Activated CD4-positive, alpha-beta T cell treated with anti-CD3 and anti-CD28 coated beads for 48 hours (primary cell): ENCODE measurements at places on chromosomes 7 and 10.

- DNase-seq = no peak
These were observed 28.3 kb upstream of the PIP4K2A start for GRCh38 chr10:22742678-22743077.

- no peak for DNase-seq
These were observed 106.4 kb upstream of the GPR26 start for GRCh38 chr10:123559823-123560092.

- peak; percentile 75 for DNase-seq
These were observed 531 bp downstream of the IKZF1 start for GRCh38 chr7:50304911-50305582.

GRCh38 chr10:85147346-85148250 lies 819.2 kb downstream of the CCSER2 start:
- DNase-seq = no peak

GRCh38 chr7:148699024-148699781 lies 500 bp downstream of the CUL1 start:
- DNase-seq = peak; percentile 80

DNA sequence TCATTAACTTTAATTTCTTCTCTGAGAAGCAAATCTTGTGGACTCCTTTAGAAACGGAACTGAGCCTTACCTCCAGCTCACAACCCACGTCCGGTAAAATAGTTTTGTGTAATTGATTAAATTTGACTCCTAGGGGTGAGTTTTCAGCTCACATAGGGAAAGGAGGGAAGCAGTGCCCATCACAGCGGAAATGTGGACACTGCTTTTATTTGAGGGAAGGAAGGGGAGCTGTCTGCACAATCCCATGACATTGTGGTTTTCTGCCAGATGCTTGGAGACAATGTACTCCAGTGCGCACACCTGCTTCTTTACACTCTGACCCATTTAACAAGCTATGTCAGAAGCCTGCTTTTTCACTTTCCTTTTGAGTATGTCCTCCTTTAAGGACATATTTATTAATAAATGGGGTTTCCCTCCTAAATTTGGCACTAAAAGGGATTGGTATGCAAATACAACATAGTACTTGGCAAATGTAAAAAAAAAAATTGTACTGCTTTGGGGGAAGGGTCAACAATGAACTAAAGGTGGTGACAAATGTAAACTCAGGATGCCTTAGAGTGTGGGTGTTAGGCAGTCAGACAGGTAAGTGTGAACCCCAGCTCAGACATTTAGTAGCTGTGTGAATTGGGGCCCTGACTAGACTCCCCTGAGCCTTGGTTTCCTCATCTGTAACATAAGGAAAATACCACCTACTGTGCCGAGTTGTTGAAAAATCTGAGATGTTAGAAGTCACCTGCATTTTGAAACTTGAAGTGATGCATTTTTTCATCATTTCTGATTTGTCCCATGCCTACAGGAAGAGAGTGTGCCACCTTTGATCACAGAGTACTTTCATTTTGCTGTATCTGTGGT lies 90.2 kb upstream of the KLF6 start:
- no peak for DNase-seq

- no peak for DNase-seq
These were observed 19.9 kb upstream of the FMC1 start for GRCh38 chr7:139321071-139321745.

- no peak for DNase-seq
These were observed 110.6 kb downstream of the RAB11FIP2 start for GRCh38 chr10:117936141-117936540.

DNA sequence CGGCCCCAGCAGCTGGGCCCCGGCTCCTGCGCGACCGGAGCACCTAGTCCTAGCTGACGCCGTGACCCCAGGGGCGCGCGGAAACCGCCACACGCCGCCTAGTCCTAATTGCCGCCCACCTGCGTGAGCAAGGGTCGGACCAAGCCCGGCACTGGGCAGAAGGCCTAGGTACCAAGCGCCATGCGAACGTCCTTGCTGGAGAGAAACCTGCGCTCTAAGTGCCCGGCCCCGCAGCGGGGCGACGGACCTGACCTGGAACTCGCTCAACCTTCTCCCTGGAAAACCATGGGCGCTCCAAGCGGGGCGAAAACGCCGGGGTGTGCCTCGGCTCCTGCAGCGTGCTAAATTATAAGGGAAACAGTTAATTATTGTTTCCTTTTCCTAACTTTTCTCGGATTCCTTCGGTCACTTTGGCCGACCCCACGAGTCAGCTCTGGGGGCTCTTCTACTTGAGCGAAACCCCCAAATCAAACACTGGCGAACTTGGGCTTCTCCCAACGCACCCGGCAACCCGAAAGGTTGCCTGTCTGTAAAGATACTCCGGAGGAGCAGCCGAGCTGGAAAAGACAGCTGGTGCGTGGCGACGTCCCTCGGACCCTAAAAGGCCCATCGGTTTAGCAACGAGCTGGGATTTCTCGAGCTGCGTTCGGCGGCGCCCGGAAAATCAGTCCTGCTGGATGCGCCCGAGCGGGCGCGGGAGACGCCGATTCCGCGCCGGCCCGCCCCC lies 5.3 kb upstream of the EBF3 start:
- DNase-seq = peak; percentile 20

GRCh38 chr7:148480479-148481146 lies 110.0 kb upstream of the C7orf33 start:
- DNase-seq = no peak

GRCh38 chr7:100577507-100577906 lies 3.8 kb upstream of the SAP25 start:
- no peak for DNase-seq

DNA sequence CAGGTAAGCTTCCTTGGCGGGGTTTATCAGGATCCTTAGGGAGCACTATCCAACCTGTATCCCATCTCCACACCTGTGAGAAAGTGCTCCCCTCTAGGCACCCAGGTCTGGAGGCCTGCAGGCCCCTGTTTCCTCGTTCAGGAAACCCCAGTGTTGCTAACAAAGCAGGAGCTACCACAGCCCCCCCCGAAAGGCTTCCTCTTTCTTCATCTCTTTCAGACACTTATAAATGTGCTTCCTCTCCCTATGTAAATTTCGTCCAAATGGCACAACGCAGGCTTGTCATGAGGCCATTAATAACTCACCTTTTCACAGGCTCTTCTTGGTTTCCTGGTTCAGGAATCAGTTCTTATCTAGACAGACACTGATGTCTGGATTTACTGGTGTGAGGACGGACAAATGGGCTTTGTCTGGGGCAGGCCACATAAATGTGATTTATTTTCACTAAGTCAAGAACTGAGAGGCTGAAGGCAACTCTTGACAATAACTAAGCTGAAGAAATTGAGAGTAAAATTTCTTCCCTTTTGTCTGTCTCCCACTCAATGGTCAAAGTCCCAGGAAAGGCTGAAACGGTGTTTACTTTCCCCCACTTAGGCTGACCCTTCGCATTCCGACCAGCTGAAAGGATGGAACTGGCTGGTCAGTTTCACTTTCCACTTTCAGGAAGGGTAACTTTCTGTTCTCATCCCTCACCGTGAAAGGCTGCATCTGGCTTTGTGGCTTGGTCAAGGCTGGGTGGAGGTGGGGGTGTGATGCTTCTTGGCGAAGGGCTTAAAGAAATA lies 46.8 kb downstream of the PIK3AP1 start:
- no peak for DNase-seq

DNA sequence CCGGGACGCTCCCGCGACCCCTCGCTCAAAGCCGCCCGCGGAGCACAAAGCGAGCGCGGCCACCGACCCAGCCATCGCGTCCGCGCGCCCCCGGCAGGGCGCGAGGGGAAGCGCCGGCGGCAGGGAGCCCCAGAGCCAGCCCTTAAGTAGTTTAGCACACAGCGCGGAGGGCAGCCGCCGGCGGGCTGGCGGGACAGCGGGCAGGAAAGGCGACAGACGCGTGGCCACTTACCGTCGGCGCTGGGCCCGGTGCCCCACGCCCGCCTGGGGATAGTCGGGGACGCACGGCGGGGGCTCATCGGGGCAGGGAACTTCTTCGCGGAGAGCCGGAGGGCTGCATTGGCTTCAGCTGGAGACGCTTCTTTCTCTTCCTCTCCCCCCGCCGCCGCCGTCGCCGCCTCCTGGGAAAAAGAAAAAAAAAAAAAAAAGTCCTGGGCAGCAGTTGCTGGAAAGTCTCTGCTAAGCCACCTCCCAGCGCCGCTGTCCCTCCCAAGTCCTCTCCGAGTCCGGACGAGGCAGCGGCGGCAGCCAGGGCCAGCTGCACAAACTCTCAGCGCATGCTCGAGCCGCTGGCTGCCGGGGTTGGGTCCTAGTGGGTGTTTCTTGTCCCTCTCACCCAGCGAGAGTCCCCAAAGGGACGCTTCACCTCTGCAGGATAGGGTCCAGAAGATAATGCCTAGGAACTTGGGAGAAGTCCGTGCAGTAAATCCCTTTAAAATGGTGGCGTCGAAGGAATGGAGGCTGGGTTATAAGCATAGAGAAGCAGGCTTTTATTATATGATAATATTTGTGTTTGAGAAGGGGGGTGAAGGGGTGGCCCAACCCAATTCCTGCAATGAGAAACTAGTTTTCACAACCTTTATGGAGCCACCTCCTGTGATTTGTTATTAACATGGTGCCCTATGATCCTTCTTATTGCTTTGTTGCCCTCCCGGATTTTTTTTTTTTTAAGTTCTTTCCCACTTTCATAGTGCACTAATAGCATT lies at the start of gene TSPAN12:
Gene TSPAN12 (minus strand): TSS at position 557 of the 986 bp plus-strand sequence. CDS start 1,381 bp downstream, outside the sequence.
- peak; percentile 64 for DNase-seq

GRCh38 chr10:78414380-78414779 lies 380.7 kb downstream of the RPS24 start:
- no peak for DNase-seq

DNA sequence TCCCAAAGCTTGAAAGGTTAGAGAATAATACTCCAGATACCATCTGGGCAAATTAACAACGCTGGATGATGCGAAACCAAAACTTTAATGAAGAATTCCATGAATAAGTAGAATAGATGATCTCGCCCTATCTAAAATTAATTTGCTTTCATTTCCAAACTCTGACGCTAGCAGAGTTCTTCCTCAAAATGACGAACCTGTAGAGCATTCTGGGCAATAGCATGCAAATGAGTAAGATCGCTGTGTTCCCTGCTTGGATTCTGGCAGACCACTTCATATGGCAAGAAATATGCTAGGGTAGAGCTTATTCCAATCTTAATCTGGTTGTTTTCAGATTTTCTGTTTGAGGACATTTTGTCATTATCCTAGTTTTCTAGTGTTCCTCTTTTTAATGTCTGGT lies 36.1 kb upstream of the SMNDC1 start:
- DNase-seq = no peak
